ENCODE measurements at places on chromosomes 3 and 15.
A peak's percentile ranks its signal among the peaks of the same experiment; 100 is the strongest.

GRCh38 chr3:13233487-13234485 is 160.6 kb upstream of the IQSEC1 start:
- no peak for DNase-seq

- DNase-seq = peak; percentile 64
These were observed 539.0 kb downstream of the FGF12 start for GRCh38 chr3:192188218-192188835.

DNA sequence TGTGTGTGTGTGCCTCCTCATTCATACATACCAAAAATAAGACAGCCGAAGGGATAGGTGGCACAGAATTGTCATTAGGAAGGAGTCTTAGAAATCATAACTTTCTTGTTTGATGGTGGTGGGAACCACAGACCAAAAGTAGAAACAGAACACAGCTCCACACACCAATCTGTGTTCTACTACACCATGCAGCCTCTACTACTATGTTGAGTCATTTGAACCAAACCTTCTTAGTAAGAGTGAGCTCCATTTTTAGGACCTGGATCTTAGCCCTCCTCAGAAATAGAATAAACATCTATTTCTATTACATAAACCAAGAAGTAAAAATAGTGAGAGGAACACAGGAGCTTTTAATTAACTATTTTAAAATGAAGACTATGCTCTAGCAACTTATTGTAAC is 27.9 kb upstream of the PLCH1 start:
- no peak for DNase-seq

GRCh38 chr15:68213991-68214837 is 9.1 kb upstream of the CALML4 start:
- peak; percentile 40 for DNase-seq

GRCh38 chr3:48555231-48555948 is 1.2 kb downstream of the PFKFB4 start:
- no peak for DNase-seq

Data from left lobe of liver (tissue), 2 donors.